Caudate nucleus (tissue), 63 donors: ENCODE measurements at places on chromosomes 16 and 17.

GRCh38 chr16:51388516-51388951 lies 237.5 kb upstream of the SALL1 start:
- DNase-seq, result no peak

DNA sequence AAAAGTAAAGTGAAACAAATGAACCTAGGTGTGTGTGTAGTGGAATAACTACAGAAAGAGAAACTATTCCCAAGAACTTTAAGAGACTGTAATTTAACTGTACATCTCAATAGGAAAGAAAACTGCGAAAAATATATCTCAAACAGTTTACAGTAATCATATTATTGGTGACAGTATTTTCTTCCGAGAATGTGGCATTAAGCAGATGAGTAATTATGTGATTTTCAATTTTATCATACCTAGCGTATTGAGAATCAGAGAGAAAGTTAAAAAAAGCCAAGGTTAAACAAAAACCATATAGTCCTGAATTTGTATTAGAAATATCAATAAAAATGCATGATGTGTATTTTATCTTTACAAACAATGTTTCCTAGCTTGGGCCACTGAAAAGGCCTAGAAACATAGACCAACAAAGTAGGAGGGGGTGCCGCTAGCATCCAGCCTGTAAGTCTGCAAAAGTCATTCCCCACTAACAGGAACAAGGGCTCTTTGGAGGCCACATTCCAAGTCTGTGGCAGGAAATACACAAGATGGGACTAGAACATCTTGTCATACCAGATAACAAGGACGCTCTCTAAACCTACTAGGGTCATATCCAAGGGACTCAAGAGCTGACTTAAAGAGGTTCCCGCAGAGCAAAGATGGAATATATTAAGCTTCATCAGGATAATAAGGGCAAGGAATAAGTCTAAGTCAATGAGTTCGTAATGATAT lies 20.5 kb downstream of the RNF157 start:
- no peak for DNase-seq

- DNase-seq, result no peak
Measured at GRCh38 chr17:77772461-77772897, 186.0 kb upstream of the TNRC6C start.

DNA sequence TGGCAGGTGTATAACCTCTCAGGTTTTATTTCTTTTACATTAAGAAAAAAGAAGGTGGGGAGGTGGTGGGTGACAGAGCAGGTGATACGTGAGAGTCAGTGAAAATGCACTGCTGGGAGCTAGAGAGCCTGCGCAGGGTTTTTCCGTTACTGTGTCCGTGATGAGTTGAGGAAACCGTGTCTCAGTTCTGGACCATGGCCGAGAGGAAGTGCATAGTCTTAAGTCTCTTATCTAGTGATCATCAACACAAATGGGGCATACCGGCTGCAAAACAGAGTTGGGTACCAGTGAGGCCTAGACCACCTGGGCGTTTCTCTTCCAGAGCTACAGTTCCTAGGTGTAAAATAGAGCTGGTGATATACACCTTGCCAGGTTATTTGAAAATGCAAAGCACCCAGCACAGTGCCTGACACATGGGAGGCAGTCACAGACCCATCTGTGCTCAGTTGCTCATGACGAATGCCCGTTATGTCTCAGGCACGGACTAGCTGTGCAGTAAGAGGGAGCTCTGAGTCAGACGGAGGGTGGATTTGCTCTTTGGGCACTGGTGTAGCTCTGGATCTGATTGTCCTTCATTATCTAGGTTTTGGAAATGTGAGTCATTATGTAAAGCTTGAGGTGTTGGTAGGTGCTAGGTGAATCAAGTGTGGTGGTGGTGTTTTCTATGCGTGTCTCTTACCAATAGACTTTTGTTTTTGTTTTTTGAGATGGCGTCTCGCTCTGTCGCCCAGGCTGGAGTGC lies 60.9 kb downstream of the RPTOR start:
- DNase-seq, result no peak

DNA sequence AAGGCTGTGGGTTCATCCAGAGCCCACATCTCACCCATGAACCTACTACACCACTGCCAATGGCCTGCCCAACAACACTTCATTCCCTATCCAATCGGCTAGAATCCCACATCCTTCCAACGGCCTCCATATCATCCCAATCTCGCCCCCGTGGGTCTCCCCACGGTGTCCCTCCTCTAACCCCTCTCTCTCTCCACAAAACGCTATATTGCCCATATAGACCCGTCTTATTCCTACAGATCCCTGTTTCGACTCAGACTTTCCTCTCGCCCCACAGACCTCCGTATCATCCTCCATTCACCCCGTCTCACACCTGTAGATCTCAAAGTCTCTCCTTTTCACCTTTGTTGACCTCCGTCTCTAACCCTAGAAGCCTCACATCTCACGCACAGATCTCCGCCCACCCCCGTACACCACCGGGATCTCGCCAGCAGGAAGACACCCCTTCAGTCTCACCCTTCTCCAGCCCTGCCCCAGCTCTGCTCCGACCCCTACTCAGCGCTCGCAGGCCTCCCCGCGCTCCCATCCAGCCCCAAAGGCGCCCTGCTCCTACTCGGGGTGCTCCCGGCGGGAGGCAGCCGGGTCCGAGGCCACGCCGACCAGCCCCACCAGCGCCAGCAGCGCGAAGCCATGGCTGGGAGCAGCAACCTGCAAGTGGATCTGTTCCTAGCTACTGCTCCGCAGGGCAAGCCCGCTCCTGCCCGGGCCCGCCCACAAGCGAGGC lies at the start of gene FDXR:
TSS of gene FDXR (minus strand) at position 682 of the 724 bp plus-strand sequence. CDS start at position 632, 50 bp downstream.
- DNase-seq, result no peak

GRCh38 chr17:27326051-27326450 lies 32.1 kb downstream of the WSB1 start:
- DNase-seq, result no peak

GRCh38 chr17:63181856-63182255 lies 215.8 kb downstream of the TANC2 start:
- DNase-seq, result no peak

GRCh38 chr16:50314665-50315064 lies 48.3 kb downstream of the ADCY7 start:
- no peak for DNase-seq

DNA sequence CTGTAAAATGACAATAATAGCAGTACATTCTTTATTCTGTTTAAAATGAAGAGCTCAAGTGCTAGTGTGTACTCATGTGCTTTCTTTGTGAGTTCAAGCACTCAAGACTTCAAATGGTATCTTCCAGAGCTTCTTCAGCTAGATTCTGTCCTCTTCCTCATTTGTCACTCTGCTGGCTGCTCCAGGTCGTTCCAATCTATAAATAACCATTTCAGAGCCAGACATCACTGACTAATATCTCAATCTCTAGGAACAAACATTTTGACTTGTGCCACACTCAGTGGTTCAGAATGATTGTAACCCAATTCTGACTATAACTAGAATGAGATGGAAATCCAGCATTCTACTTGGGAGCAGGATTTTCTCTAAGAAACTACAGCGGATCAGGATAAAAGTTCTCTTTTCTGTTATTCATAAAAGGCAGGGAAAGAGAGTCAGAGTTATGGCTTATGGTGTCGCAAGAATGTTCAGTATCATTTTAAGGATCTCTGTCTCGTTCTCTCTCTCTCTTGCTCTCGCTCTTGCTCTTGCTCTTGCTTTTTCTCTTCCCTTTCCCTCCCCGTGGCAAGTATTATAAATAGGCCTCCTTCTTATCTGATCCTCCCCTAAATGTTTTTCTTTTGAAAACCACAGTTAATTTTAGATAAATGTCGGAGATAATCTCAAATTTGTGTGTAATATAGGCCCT lies 116.3 kb upstream of the MAF start:
- no peak for DNase-seq

DNA sequence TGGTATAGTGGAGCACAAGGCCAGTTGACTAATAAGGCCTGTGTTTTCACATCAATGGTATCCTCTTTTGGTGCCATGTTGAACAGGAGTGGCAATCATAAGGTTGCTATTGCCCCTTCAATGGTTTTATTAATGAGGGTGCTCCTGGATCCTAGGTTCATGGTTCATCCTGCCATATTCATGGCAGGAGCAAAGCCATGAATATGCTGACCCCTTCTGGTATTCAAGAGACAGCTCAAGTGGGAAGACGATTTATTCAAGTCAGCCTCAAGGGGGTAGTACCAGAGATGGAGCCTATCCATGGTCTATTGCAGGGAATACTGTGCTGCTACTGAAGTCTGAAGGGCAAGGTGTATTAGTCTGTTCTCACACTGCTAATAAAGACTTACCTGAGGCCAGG lies 2.6 kb downstream of the ABCA9 start:
- DNase-seq, result no peak

DNA sequence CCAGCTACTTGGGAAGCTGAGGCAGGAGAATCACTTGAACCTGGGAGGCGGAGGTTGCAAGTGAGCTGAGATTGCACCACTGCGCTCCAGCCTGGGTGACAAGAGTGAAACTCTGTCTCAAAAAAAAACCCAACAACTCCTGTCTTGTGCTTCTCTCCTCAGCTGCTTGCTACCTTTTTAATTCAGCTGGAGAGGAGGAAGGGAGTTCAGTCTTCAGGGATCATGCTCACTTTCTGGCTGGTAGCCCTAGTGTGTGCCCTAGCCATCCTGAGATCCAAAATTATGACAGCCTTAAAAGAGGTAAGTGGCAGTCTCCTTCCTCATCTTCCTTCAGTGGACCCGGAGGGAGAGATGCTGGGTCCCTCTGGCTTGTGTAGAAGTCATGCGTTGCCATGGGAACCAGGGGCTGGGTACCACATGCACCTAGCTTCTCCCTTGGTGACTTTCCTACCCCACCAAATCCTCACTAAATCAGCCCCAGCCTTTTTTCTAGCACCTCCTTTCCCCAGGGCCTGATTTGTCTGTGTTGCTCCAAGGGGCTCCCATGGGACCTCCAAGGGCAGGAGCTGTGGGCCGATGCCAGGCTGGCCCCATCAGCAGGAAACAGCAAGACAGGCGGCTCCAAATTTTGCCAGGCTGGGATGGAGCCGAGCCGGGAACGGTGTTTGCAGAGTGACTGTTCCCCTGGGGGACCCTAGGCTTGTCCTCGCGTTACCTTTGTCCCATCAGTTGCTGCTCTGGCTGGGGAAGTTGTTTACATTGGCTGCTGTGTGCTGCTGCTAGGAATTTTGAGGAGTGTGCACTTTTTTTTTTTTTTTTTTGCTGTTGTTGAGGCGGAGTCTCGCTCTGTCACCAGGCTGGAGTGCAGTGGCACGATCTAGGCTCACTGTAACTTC lies 65.2 kb downstream of the ABCC1 start:
- DNase-seq, result no peak
